ENCODE measurements at places on chromosomes 7 and 10. TPM values are rescaled to one million over a fixed set of nuclear protein-coding genes. Genes with fewer than 3 reads are reported as not detected.
A peak's percentile ranks its signal among the peaks of the same experiment; 100 is the strongest.

DNA sequence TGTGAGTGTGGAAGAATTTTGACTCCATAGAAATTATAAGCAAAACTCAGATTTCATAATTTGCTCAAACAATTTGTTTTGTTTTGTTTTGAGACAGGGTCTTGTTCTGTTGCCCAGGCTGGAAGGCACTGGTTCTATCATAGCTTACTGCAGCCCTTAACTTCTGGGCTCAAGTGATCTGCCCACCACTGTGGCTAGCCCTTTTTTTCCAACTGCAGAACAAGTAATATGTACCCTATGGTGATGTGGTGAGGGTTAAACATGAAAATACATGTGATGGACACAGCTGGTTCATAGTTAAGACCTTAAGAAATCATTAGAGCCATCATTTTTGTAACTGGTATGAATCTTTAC, 31.1 kb downstream of the CSTF2T start:
- no peak for DNase-seq

DNA sequence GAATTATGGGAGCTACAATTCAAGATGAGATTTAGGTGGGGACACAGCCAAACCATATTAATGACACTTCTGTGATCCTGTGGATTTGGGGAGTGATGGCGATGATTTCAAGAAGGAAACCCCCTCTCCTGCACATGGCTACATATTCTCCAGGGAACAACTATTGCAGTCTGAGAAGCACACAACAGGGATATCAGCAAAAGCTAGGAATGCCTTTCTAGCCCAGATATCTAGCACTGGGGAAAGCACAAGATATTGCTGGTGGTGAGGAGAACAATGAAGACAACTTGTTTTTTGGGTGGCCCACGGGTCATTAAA, 24.3 kb downstream of the EPDR1 start:
- no peak for DNase-seq

The UBTD1 gene
- 13.8 TPM for total RNA-seq

The PLAC9 gene
- 8.5 TPM for total RNA-seq

GRCh38 chr7:71454981-71455380, 323.0 kb downstream of the GALNT17 start:
- no peak for DNase-seq

The KRIT1 gene
- 52.3 TPM for total RNA-seq

- DNase-seq: no peak
Observed at GRCh38 chr10:76306856-76307255, 875.4 kb downstream of the LRMDA start.

The FFAR4 gene
- total RNA-seq: 6.1 TPM

The DENND2A gene
- total RNA-seq: 14.0 TPM

GRCh38 chr7:74217455-74218342, 7.9 kb downstream of the LAT2 start:
- DNase-seq: no peak

DNA sequence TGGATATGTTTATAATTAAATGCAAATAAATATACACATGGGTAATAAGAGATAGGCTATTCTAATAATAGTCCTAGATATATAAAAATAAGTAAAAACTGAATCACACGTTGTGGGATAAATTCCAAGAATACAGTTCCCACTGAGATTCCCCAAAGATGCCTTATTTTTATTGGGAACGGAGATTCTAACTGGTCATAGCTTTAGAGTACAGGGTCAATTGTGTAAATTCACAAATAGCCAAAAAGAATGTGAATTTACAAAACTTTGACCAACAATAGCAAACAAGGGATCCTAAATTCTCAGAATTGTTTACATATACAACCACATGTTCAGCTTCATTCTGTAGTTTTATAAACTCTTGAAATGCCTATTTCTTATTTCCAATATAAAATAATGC, 65.0 kb downstream of the VSTM4 start:
- DNase-seq: no peak

- DNase-seq: no peak
Observed at GRCh38 chr7:135109562-135109961, 38.3 kb upstream of the TMEM140 start.

- no peak for DNase-seq
Observed at GRCh38 chr10:125201791-125202622, 41.6 kb upstream of the CTBP2 start.

DNA sequence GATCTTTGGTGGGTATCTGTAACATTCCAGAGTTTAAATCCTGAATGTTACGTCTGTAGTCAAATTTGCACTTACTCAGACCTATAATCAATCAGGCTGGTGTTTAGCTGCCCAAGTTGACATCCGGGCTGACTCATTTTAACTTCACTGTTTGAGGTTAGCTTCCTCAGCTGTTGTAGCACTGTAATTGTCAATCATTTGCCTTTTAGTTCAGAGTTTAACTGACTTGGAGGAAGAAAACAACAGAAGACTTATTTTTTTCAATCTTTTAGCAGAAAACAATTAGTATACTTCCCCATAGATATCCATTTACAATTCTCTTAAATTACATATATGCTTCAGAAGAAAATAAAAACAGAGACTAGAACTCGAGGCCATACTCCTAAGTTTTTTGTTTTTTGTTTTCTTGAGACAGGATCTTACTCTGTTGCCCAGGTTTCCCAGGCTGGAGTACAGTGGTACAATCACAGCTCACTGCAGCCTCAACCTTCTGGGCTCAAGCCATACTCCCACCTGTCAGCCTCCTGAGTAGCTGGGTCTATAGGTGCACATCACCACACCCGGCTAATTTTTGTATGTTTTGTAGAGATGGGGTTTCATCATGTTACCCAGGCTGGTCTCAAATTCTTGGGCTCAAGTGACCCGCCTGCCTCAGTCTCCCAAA, 38.5 kb upstream of the LRRC17 start:
- peak; percentile 26 for DNase-seq

DNA sequence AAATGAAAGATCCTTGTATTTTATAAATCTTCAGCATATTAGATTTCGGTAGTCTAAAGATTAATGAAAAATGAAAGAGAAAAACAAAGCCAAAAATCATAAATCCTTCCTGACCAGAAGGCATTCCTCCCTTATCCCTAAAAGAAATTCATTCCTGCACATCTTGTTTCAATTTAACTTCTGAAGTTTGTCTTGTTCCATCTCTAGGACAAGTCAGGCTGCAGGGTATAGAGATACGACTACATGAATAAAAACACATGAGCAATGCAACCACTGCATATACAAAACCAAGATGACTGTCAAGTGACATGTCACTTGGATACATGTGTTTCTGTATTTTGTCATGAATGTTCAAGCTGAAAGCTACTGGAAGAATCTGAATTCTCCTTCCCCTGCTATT, 214.9 kb downstream of the JAZF1 start:
- DNase-seq: no peak

- DNase-seq: no peak
Observed at GRCh38 chr7:90749262-90749661, 153.1 kb downstream of the CDK14 start.

- DNase-seq: no peak
Observed at GRCh38 chr7:47501406-47501805, 80.5 kb downstream of the TNS3 start.
